ENCODE measurements at places on chromosomes 7 and 10. TPM values are rescaled to one million over a fixed set of nuclear protein-coding genes. Genes with fewer than 3 reads are reported as not detected.

The FAM180A gene
- total RNA-seq = not detected

The CTAGE6 gene
- total RNA-seq = 0.12 TPM

The PHF14 gene
- 45.1 TPM for total RNA-seq

The RBP4 gene
- total RNA-seq = 30.3 TPM

The RINT1 gene
- 24.4 TPM for total RNA-seq

The LEP gene
- not detected for total RNA-seq

The UNC5B gene
- 22.4 TPM for total RNA-seq

The TMEM72 gene
- 1.2 TPM for total RNA-seq

The ASZ1 gene
- not detected for total RNA-seq

The THSD7A gene
- 14.3 TPM for total RNA-seq

The PHKG1 gene
- not detected for total RNA-seq

The NEUROG3 gene
- total RNA-seq = 0.93 TPM

The INTS1 gene
- 134 TPM for total RNA-seq

The MAD1L1 gene
- total RNA-seq = 32.0 TPM

The LRRC18 gene
- not detected for total RNA-seq

The NAPEPLD gene
- 17.0 TPM for total RNA-seq

The UPK3BL2 gene
- total RNA-seq = 19.8 TPM

The CUZD1 gene
- 0.86 TPM for total RNA-seq

The CHST15 gene
- 56.2 TPM for total RNA-seq

The SPRN gene
- total RNA-seq = 0.21 TPM

The ARHGAP19 gene
- total RNA-seq = 7.3 TPM

The PFKP gene
- 48.8 TPM for total RNA-seq

The PRSS58 gene
- not detected for total RNA-seq

The WIPF3 gene
- total RNA-seq = 1.7 TPM

The MEIG1 gene
- not detected for total RNA-seq

The LIPK gene
- total RNA-seq = 3.2 TPM

The HK1 gene
- total RNA-seq = 60.8 TPM

The GPR146 gene
- 1.2 TPM for total RNA-seq

The SCART1 gene
- 1.4 TPM for total RNA-seq

The BMPER gene
- 10.2 TPM for total RNA-seq

The ECHDC3 gene
- total RNA-seq = 4.0 TPM

The SUGCT gene
- 5.8 TPM for total RNA-seq

The ANKRD30A gene
- not detected for total RNA-seq

The PDCD4 gene
- total RNA-seq = 122 TPM

The CTAGE4 gene
- total RNA-seq = 2.5 TPM

The MMRN2 gene
- total RNA-seq = 5.5 TPM

The CUBN gene
- total RNA-seq = 2.2 TPM

The PLXDC2 gene
- total RNA-seq = 83.4 TPM

The TBX20 gene
- total RNA-seq = 0.46 TPM

The TMEM213 gene
- not detected for total RNA-seq

The RET gene
- 8.2 TPM for total RNA-seq

The ARMS2 gene
- not detected for total RNA-seq

The AKR1C4 gene
- total RNA-seq = 2.0 TPM

The HMX2 gene
- total RNA-seq = 0.19 TPM

The VPS37D gene
- total RNA-seq = 12.9 TPM

The CCNY gene
- total RNA-seq = 74.6 TPM

The SPDYE18 gene
- total RNA-seq = 0.36 TPM

The PAX4 gene
- total RNA-seq = 3.4 TPM
